Thymus (tissue), 14 donors: ENCODE measurements at places on chromosomes 11 and 22.

GRCh38 chr11:2109541-2110019 is 29.6 kb downstream of the IGF2 start:
- no peaks in the 10 kb centered on the region for H3K36me3 ChIP-seq
- H3K4me1 ChIP-seq = no peaks in the 10 kb centered on the region
- no peak overlapping the region for H3K27ac ChIP-seq
- no peak for DNase-seq
- peaks cover 18% of the 10 kb centered on the region for H3K27me3 ChIP-seq

DNA sequence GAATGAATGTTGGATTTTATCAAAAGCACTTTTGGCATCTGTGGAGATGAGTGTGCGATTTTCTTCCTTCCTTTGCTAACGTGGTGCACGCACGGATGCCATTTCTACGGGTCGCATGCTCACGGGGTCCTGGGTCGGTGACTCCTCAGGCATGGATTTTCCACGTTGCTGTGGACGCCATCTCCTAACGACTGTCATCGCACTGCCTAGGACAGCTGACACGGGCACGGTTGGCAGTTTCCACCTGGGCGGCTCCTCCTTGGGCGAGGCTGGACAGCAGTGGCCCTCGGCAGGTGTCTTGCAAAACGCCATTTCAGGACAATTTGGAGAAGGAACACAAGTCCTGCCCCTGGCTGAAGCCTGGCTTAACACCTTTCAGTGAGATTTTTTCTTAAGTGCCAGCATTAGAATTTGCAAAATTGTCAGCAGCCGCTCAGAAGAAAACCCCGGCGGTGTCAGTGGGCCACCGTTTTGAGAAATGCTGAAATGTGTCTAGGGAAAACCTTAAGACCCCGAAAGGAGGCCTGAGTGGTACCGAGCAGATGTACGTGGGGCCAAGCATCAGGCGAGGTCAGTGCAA is 34.7 kb upstream of the TOLLIP start:
- H3K4me1 ChIP-seq = no peaks in the 10 kb centered on the region
- peaks cover 15% of the 10 kb centered on the region for H3K27me3 ChIP-seq
- no peaks in the 10 kb centered on the region for H3K36me3 ChIP-seq
- no peak overlapping the region for H3K27ac ChIP-seq

DNA sequence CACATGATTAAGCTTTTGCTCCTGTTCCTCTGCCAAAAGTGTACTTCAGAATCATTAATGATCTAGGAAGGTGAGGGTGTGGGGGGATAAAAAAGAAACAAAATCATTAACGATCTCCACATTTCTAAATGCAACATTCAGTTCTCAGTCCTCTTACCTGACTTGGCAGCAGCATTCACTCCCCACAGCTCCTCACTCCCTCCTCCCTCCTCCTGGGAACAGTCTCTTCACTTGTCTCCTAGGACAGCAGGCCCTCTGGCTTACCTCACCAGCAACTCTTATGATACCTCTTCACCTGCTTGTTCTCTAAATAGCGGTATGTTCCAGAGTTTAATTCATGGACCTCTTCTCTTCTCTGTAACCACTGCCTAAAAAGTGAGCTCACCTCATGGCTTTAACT is 56.5 kb upstream of the APOA1 start:
- peaks cover 33% of the 10 kb centered on the region for H3K36me3 ChIP-seq
- H3K27me3 ChIP-seq = no peaks in the 10 kb centered on the region
- no peak for DNase-seq
- H3K4me3 ChIP-seq = no peak overlapping the region
- no peak overlapping the region for H3K27ac ChIP-seq

- no peaks in the 10 kb centered on the region for H3K36me3 ChIP-seq
- H3K4me3 ChIP-seq = no peak overlapping the region
- no peaks in the 10 kb centered on the region for H3K4me1 ChIP-seq
- no peak overlapping the region for H3K27ac ChIP-seq
- no peak for DNase-seq
Observed at GRCh38 chr11:8863838-8864237, 47.2 kb upstream of the AKIP1 start.

DNA sequence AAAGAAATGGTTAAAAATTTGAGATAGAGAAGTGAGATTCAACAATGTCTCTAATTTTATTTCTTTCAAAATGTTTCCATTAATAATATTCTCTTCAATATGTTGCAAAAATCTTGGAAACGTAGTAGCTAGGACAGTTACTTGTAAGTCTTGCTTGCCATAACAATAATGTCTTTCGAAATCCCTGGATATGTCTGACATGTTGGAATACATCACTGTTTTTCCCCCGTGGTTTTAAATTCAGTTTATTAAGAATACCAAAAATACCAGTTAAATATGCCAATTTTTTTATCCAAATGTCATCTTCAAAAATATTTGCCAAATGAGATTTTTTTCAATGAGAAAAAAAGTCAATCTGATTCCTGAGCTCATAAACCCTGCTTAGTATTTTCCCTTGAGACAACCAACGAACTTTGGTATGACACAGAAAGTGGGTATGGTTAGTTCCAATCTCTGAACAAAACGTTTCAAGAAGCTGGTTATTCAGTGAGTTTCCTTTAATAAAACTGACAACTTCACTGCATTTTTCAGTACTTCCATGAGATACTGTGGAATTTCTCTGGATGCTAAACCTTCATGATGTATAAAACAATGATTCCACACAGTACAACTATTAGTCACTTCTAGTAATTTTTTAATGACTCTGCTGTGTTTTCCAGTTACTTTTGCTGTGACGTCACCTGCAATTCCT is 36.7 kb upstream of the AMPD3 start:
- H3K27me3 ChIP-seq = no peaks in the 10 kb centered on the region
- H3K4me3 ChIP-seq = no peak overlapping the region
- DNase-seq = no peak
- H3K27ac ChIP-seq = no peak overlapping the region

- H3K4me1 ChIP-seq = peaks cover 9% of the 10 kb centered on the region
- no peaks in the 10 kb centered on the region for H3K36me3 ChIP-seq
- DNase-seq = no peak
- no peaks in the 10 kb centered on the region for H3K27me3 ChIP-seq
- H3K4me3 ChIP-seq = no peak overlapping the region
Observed at GRCh38 chr11:35347921-35348331, 71.4 kb downstream of the SLC1A2 start.

GRCh38 chr11:65477149-65477965 is 21.5 kb upstream of the MALAT1 start:
- H3K36me3 ChIP-seq = no peaks in the 10 kb centered on the region
- H3K27me3 ChIP-seq = no peaks in the 10 kb centered on the region
- peak; percentile 83 for DNase-seq

DNA sequence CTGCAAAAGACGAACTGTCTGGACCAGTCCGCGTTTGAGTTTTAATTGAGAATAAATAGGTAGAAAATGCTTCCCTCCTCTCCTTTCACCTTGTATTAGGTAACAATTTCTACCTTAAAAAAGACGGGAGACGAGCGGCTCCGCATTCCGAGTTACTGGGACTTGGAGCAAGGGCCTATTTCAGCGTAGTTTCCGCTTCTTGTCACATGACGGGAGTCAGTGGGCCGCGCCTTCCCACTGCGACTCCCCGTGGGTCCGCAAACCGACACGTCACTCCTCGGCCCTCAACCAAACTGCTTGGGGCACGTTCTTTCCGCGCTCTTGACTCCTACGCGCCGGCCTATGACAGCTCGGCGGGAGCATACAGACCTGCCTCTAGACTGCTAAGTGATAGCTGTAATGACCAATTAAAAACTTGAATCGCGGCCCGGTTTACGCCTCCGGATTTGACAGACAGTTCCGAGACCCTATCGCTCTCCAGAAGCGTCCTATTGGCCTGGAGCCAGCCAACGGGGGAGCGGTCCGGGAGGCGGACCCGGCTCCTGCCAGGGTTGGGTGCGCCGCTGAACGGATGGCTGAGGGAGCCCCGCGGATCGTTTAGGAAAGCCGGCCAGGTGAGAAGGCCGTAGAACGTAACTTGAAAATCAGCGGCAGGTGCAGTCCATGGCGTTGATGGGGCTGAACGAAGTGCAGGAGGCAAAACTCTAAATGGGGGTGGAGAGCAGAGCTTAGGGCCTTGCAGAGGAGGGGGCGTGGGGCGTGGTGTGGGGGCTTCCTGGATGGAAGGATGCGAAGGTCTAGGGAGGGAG is at the start of gene STT3A:
Gene STT3A (plus strand): TSS at position 548 of the 809 bp plus-strand sequence. CDS start 3,064 bp downstream, outside the sequence.
- peaks cover 6% of the 10 kb centered on the region for H3K36me3 ChIP-seq
- peak within 1 kb of the TSS; percentile 80 for H3K4me3 ChIP-seq
- peak within 1 kb of the TSS; percentile 96 for H3K27ac ChIP-seq
- no peaks in the 10 kb centered on the region for H3K27me3 ChIP-seq
- H3K4me1 ChIP-seq = no peaks in the 10 kb centered on the region

DNA sequence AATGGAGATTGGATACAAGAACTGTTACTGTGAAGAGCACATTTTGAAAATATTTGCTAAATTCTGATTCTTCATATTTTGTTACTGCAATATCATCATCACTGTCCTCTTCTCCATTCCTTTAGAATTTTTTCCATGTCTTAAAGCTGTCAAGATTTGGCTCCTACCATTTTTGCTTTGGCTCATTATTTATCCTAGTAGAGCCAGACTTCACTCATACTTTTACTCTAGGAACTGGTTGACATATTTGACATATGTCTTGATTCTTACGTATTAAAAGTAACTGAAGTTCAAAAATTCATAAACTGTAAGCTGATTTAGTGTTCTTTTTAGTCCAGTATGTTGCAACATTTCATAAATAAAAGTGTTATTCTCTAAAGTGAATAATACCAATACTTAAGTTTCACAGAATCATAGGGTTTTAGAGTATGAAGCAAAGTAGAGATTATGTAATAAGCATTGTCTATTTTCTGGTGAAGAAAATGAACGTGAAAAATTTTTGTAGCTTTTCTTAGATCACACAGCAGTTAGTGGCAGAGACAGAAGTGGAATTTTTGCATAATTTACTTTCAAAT is 225.6 kb downstream of the TMEM135 start:
- H3K36me3 ChIP-seq = no peaks in the 10 kb centered on the region
- H3K4me1 ChIP-seq = no peaks in the 10 kb centered on the region
- no peak overlapping the region for H3K27ac ChIP-seq
- no peak for DNase-seq
- no peaks in the 10 kb centered on the region for H3K27me3 ChIP-seq

DNA sequence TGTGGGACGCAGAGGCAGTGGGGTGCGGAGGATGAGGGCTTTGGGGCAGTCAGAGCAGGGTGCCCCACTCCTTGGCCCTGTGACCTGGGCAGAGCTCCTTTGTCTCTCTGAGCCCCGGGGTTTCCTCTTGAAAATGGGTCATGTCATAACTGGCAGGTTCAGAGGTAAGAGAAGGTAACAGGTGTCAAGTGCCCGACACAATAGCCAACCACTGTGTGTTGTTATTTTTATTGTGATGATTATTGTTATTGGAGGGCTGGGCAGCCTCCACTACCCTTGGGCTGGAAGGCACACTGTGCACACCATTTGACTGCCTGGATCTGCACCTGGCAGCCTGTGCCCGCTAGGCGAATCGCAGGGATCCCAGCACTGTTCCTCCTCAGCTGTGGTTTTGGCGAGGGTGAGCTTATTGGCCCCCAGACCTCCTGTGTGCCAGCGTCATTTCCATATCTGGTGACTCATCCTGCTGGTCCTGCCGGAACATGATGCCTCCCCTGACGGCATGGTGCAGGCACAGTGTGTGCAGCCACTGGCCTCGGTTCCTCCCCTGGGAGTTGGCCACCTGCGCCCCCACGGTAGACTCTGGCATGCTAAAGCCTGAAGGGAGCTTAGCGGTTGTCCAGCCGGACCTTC is 15.4 kb upstream of the SOX10 start:
- H3K27me3 ChIP-seq = no peaks in the 10 kb centered on the region
- peaks cover 20% of the 10 kb centered on the region for H3K4me1 ChIP-seq
- no peak overlapping the region for H3K27ac ChIP-seq

DNA sequence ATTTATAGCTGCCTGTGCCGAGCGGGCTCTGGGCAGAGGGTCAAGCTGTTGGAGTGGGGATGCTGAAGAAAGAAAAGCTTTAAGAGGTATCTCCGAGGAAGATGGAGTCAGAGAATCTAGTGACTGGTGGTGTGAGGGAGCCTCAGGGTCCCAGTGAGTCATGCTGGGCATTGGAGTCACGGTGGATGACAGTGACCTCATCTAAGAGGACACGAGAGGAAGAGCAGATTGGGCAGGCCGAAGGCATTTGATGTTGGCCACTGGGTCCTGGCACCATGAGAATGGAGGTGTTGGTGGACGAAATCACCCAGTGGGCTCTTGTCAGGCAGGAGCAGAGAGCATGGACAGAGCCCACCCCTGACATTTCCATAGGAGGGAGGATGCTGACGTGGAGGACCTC is 68.4 kb downstream of the TBC1D22A start:
- H3K4me3 ChIP-seq = no peak overlapping the region
- no peak overlapping the region for H3K27ac ChIP-seq
- H3K27me3 ChIP-seq = no peaks in the 10 kb centered on the region

GRCh38 chr22:46911346-46911745 is 148.9 kb downstream of the TBC1D22A start:
- H3K4me3 ChIP-seq = no peak overlapping the region
- peaks cover 19% of the 10 kb centered on the region for H3K4me1 ChIP-seq
- H3K27me3 ChIP-seq = no peaks in the 10 kb centered on the region
- peaks cover 21% of the 10 kb centered on the region for H3K36me3 ChIP-seq
- H3K27ac ChIP-seq = no peak overlapping the region

- H3K27ac ChIP-seq = no peak overlapping the region
- no peak for DNase-seq
- H3K4me1 ChIP-seq = no peaks in the 10 kb centered on the region
Observed at GRCh38 chr11:15171956-15172355, 57.2 kb downstream of the INSC start.
